ENCODE measurements at places on chromosomes 13 and 19.

- DNase-seq: no peak
Measured at GRCh38 chr13:40762849-40763248, 8.1 kb downstream of the MRPS31 start.

DNA sequence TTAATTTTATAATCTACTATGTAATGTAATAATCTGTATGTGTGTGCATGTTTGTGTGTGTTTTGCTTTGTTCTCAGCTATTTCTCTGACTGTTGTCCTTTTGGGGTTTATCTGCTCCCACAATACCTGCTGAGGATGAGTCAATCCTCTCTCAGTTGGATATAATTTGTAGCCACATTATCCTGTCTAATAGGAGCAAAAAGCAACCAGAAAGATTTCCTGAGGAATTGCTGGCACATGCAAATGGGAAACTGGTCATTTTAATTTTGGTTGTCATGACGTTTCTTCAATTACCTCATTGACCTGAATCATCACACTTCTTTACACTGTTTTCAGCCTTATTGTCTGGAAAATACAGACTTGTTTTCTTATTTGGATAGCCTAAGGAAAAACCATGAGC, 488.4 kb downstream of the KLF5 start:
- no peak for DNase-seq

DNA sequence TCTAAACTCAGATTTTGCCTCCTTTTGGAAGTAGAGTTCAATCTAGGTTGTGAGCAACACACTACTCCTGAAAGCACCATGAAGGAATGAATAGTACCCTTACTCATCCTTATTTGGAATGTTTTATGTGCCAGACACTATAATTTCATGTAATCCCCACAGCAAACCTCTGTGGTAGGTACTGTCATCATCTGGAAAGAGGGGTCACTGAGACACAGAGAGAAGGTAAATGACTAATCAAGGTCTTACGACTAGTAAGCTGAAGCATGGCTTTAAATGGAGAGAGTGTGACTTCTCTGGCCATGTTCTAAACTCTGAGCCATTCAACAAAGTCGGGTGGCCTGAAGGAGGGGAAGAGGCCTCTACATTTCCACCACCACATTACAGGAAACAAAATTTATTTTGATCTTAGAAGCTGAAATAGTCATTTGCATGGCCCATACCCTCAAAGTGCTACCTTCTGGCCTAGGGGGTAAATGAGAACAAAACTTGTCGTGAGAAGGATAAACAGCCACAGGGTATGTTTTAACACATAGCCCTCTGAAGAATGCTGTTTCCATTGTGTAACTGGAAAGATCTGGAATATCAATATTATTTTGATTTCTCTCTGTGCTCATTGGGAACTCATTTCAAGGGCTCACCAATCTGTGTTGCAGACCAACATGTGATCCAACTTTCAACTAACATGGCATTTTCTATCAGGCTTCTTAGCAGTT, 180.8 kb upstream of the RFC3 start:
- DNase-seq: no peak

GRCh38 chr19:5356918-5357317, 16.3 kb upstream of the PTPRS start:
- DNase-seq: no peak

DNA sequence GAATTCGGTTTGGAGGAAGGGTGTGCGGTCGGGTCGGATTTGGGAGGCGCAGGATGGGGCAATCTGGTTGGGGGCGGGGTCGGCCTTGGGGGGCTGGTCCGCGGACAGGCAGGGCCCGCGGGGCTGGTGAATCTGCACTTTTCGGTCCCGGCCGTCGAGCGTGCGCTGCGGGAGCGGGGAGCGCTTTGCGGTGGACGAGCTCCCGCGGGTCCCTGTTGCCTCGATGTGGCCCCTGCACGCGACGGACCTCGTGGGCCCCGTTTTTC, 11.9 kb downstream of the PEAK3 start:
- DNase-seq: no peak

GRCh38 chr19:45497791-45498190, 452 bp upstream of the PPM1N start:
- no peak for DNase-seq

DNA sequence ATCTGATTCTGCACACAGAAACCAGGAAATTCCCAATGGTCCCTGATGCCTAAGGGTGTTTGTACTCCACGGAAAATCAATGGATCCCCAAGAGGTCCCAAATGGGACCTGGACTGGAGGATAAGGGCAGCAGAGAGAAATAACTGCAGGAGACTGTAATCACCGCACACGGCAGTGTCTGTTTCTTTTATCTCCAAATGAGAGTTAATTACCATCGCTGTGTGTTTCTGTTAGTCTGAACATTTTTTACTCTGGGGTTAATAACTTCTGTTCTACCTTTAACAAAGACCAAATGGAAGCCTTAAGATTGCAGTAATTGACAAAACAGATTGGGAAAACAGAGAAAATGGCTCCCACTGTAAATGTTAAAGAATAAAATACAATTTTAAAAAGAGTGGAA, 320.9 kb downstream of the DCLK1 start:
- DNase-seq: no peak

DNA sequence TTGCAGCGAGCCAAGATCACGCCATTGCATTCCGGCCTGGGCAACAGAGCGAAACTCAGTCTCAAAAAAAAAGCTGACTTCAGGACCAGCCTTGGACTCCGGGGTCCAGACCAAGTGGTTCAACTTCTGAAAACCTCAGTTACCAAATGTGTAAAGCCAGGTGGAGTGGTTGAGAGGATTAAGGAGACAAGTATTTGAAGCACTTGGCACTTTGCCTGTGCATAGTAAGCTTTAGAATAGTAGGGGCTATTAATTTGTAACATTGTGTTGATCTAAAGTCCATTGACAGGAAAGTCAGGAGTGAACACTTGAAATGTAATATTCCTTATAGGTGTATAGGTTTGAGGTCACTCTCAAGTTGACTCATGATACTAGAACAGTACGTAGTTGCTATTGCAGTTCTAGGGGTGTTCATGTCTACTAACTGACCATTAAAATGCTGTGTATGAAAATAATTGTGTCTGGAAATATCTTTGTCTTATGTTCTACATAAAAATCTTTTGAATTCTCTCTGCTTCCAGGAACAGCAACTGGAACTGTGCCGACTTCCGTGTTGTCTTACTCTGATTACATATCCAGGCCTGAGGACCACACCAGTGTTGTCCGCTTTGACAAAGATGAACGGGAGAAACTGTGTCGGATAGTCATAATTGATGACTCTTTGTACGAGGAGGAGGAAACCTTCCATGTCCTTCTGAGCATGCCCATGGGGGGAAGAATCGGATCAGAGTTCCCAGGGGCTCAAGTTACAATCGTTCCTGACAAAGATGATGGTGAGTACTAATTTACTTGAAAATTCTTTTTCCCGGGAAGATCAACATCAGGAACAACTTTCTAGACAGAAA, 97.4 kb downstream of the FREM2 start:
- DNase-seq: no peak

GRCh38 chr13:112431734-112432133, 55.6 kb downstream of the SPACA7 start:
- no peak for DNase-seq

DNA sequence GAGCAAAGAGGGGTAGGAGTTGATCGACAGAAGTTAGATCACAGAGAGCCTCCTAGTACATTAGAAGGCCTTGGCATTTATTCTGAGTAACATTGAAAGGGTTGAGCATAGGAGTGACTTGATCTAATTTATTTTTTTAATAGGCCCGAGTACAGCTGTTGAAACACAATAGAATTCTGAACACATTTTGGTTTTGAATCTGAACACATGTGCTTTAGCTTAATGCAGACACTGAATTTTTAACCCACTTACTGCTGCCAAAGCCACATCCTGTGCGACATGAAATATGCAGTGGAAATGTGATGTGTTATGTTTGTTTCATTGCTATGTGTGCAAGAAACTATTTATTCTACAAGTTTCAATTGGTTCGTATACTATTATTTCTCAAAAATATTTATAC, 1505.9 kb downstream of the PCDH9 start:
- DNase-seq: no peak

DNA sequence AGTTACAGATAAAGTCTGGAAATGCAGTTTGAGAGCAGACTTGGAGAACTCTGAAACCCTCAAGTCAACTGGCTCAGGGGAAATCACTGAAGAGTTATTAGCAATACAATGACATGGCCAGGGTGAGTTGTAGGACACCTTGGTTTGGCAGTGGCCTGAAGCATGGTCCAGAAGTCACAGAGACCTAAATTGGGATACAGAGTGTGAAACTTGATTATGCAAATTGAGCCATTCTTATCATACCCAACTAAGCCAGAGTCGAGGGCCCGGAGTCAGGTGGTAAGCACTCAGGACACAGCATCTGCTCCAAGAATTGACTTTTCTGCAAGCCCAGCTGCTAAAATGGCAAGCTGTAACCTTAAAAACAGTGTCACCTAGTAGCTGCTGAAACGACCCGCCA, 224.5 kb downstream of the DCLK1 start:
- DNase-seq: no peak

DNA sequence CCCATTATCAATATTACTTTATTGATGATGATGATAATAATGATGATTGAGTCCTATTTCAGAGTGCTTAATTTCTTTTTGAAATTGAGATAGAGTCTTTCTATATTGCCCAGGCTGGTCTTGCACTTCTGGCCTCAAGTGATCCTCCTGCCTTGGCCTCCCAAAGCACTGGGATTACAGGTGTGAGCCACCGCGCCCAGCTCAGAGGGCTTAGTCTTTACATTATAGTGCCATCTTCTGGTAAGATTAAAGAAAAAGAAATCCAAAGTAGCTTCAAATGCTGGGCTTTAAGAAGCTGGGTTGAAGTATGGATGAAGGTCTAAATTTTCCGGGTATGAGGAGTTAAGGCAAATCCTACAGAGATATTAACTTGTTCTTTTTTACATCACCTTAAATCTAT, 3.4 kb upstream of the ZNF333 start:
- DNase-seq: no peak

- no peak for DNase-seq
Measured at GRCh38 chr19:49342291-49342721, 7.1 kb downstream of the CD37 start.

GRCh38 chr13:34128661-34129060, 310.7 kb downstream of the RFC3 start:
- DNase-seq: no peak

DNA sequence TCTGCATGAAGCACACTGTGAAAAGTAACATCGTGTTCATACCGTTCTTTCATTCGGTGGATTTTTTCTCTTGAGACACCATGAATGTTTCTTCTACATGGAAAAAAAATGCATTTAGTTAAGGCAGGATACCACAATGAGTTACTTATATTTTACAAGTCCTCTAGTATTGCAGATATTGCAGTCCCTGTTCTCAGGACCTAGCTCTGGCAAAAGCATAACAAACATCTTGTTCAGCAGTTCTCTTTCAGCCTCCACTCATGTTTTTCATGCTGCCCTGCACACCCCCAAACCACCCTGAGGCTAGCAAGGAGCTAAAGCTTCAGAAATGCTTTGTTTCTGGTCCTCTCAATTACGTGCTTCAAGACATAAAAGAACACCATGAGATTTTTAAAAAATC, 24.8 kb downstream of the N4BP2L1 start:
- DNase-seq: no peak

DNA sequence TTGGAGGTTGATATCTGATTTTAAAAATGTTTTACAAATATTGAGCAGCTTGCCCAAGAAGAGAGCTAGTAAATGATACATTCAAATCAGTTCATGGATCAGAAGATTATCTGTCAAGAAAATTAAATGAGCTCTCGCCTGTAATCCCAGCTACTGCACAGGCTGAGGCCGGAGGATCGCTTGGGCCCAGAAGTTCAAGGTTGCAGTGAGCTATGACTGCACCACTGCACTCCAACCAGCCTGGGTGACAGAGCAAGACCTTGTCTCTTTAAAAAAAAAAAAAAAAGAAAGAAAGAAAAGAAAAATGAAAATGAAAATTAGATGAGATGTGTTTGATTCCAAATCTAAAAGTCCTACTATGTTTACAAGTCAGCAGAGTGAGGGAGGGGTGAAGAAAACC, 2.4 kb downstream of the SPART start:
- DNase-seq: no peak

- no peak for DNase-seq
Measured at GRCh38 chr19:34282611-34283519, 28.5 kb downstream of the GARRE1 start.

GRCh38 chr13:27258637-27259386, 7.5 kb downstream of the RPL21 start:
- no peak for DNase-seq

DNA sequence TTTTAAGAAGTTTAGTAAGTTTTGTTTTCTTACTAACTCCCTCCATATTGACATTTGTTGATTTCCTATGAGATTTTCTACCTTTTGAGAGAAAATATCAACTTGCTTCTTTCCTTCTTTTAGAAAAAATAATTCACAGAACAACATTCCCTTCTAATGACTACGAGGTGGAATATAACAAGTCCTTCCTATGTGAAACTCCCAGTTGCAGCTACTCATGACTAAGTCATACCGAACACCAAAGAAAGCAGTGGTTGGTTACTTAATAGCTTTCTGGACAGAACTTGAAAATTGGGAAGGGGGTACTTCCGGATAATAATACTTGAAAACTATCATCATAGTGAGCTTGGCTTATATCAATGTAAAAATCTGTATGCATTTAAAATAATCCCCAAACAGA, 144.8 kb downstream of the DACH1 start:
- DNase-seq: no peak

DNA sequence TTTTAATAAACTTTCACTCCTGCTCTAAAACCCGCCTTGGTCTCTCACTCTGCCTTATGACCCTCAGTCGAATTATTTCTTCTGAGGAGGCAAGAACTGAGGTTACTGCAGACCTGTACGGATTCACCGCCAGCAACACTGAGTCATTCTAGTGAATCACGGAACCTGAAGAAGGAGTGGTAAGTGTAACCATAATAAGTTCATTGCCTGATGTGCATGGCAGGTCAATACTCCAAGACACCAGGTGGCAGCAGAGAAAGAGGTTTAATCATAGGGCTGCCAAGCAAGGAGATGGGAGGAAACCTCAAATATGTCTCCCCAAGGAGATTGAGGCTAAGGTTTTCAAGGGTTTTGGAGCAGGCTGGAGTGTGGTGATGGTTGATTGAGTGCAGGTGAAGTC, 204.3 kb upstream of the IPO5 start:
- no peak for DNase-seq

- no peak for DNase-seq
Measured at GRCh38 chr19:12052091-12052496, 667 bp downstream of the ZNF878 start.

DNA sequence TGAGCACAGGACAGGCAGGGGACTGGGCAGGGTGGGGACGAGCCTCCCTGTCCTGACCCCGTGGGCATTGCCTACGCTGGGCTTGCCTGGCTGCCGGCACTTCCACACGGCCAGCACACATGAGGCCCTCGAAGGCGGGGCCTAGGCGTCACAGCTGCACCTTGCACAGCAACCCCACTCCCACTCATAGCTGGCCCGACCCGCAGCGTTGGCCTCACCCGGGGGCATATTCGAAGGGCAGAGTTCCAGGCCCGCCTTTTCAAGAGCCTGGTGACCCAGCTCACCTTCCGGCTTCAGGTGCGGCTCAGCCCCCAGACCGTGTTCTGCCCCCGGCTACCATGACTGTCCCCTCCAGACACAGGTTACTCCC, 16.9 kb upstream of the PROZ start:
- no peak for DNase-seq

Measured in gastrocnemius medialis (tissue), 4 donors.